ENCODE measurements at places on chromosomes 11 and 22. TPM values are rescaled to one million over a fixed set of nuclear protein-coding genes. Genes with fewer than 3 reads are reported as not detected.

- no peaks in the 10 kb centered on the region for H3K4me1 ChIP-seq
- H3K36me3 ChIP-seq, result no peaks in the 10 kb centered on the region
- DNase-seq, result no peak
- H3K27ac ChIP-seq, result no peak overlapping the region
- H3K27me3 ChIP-seq, result no peaks in the 10 kb centered on the region
Measured at GRCh38 chr11:19551457-19551856, 161.2 kb upstream of the NAV2 start.

DNA sequence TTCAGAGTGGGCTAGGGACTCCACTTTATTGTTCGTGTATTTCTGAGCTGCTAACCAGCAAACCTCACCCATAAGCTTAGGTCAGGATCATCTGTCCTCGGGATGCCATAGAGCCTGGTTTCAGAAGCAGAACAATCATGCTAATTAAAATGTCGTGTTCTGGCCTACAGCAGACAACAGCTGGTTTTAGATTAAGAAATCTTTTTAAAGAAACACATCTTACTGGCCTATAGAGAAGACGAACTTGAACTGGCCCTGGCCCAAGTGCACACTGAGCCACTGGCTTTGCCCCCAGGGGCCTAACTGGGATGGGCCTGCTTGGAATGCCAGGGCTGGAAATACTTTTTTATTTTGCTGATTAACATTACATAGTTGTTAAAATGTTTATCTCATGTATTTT, 63.2 kb downstream of the ALX4 start:
- H3K27ac ChIP-seq, result no peak overlapping the region
- H3K4me1 ChIP-seq, result no peaks in the 10 kb centered on the region
- no peaks in the 10 kb centered on the region for H3K27me3 ChIP-seq
- H3K36me3 ChIP-seq, result peaks cover 30% of the 10 kb centered on the region
- H3K4me3 ChIP-seq, result no peak overlapping the region
- no peak for DNase-seq

The PHETA2 gene
- polyA plus RNA-seq, result 3.6 TPM

The LGALS1 gene
- polyA plus RNA-seq, result 1,719 TPM

- H3K27me3 ChIP-seq, result no peaks in the 10 kb centered on the region
- DNase-seq, result no peak
- H3K36me3 ChIP-seq, result no peaks in the 10 kb centered on the region
- H3K4me3 ChIP-seq, result no peak overlapping the region
- no peak overlapping the region for H3K27ac ChIP-seq
Measured at GRCh38 chr11:29327891-29328290, 688.9 kb downstream of the KCNA4 start.

DNA sequence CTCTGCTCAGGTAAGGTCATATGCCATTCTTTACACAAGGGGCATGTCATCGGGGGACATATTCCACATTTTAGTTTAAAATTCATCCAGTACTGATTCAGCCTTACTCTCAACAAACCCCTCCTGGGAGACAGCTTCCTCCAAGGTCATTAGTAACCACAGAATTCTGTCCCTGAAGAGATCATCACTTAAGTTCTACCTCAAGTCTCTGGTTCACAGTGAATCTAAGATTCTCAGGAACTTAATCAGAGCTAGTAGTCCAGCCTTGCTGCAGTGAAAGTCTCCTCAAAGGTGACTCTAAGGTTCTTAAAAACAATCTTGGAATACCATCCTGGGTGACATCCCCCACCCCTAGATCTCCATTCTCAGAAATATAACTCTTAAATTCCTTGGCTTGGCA, 18.9 kb upstream of the GDPD4 start:
- peaks cover 41% of the 10 kb centered on the region for H3K36me3 ChIP-seq
- H3K27me3 ChIP-seq, result no peaks in the 10 kb centered on the region
- H3K4me3 ChIP-seq, result no peak overlapping the region
- H3K4me1 ChIP-seq, result no peaks in the 10 kb centered on the region
- no peak overlapping the region for H3K27ac ChIP-seq

GRCh38 chr22:29914165-29914564, 31.2 kb downstream of the MTMR3 start:
- no peak for DNase-seq
- H3K36me3 ChIP-seq, result no peaks in the 10 kb centered on the region
- H3K27ac ChIP-seq, result no peak overlapping the region
- peaks cover 11% of the 10 kb centered on the region for H3K4me1 ChIP-seq
- H3K4me3 ChIP-seq, result no peak overlapping the region
- H3K27me3 ChIP-seq, result no peaks in the 10 kb centered on the region

The CD6 gene
- polyA plus RNA-seq, result 0.09 TPM

- no peaks in the 10 kb centered on the region for H3K4me1 ChIP-seq
- H3K27me3 ChIP-seq, result peaks cover 9% of the 10 kb centered on the region
- H3K27ac ChIP-seq, result no peak overlapping the region
Measured at GRCh38 chr22:42319386-42319785, 48.9 kb upstream of the TCF20 start.

DNA sequence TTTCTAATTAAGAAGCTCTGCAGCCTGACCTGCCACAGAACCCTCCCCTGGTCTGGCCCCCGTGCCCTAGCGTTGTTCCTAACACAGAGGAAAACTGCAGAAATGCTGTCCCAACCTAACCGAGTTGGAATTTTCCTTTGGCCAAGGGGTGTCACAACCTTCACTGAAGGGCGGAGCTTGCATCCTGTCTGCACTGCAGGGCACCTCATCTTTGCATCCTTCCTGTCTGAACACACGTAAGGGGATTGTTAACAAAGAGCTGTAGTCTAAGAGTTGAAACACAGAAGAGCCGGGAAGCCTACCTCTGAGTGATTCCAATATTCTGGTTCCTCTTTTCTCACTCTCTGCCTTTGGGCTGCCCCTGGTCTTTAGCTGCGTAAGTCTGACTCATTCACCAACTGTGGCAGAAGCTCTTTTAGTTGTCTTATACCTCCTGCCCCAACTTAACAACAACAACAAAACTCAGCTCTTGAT, 1.6 kb downstream of the DIXDC1 start:
- H3K27me3 ChIP-seq, result no peaks in the 10 kb centered on the region
- H3K36me3 ChIP-seq, result no peaks in the 10 kb centered on the region
- DNase-seq, result peak; percentile 74
- H3K4me1 ChIP-seq, result peaks cover 49% of the 10 kb centered on the region
- H3K27ac ChIP-seq, result no peak overlapping the region

DNA sequence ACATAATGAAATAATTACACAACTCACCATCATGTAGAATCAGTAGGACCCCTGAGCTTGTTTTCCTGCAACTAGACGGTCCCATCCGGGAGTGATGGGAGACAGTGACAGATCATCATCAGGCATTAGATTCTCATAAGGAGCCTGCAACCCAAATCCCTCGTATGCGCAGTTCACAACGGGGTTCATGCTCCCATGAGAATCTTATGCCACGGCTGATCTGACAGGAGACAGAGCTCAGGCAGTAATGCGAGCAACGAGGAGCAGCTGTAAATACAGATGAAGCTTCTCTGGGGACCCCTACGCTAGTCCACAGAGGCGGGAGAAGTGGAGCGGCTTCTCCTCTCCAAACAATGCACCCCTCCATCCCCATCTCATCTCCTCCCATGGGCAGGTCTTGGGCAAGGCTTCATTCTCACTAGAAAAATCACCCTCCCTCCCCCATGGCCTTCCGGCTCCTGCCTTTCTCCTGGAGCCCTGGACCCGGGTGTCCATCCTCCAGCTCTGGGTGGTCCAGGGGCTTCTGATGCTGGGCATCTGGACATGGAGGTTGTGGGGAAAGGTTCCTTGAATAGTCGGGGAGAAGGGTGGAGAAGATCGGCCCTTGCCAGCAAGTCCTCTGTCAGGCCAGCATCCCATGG, 16.2 kb upstream of the RAC2 start:
- H3K4me1 ChIP-seq, result peaks cover 25% of the 10 kb centered on the region
- DNase-seq, result no peak
- no peak overlapping the region for H3K4me3 ChIP-seq

DNA sequence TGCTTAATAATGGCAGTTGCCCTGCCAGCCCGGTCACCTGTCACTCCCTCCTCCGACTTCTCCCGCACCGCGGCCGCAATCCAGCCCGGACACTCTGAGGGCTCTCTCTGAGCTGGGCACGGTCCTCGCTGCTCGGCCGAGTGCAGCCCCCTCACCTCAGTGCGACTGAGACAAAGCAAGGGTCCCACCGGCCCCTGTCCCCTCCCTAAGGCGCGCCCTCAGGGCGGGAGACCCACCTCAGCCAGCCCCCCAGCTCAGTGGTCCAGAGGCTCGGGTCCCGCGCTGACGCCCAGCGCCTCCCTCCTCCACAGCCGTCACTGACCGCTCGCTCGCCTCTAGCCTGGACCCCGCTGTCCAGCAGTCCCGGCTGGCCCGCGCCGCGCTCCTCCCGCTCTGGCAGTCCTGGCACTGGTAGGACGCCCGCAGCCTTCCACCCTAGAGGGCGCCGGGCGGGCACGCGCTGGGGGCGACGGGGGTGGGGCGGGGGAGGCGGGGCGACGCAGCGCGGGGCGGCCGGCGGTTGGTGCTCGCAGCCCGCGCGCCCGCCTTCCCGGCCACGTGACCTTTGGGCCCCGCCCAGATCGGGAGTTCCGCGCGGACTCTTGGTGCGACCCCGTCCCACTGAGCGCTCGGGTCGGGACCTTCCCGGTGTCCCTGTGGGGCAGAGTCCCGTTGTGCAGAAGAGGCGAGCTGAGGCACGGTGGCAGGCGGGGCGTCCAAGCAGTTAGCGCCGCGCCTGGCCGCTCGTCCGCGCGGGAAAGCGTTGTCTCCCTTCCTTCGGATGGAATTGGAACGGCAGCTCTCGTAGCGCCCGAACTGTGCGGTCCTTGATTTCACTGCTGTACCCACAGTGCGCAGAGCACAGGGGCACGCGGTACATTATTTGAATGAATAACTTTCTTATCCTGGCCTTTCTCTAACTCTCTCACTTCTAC, 7.8 kb upstream of the L3MBTL2 start:
- H3K36me3 ChIP-seq, result no peaks in the 10 kb centered on the region
- H3K27me3 ChIP-seq, result no peaks in the 10 kb centered on the region
- H3K27ac ChIP-seq, result no peak overlapping the region
- H3K4me1 ChIP-seq, result peaks cover 26% of the 10 kb centered on the region

DNA sequence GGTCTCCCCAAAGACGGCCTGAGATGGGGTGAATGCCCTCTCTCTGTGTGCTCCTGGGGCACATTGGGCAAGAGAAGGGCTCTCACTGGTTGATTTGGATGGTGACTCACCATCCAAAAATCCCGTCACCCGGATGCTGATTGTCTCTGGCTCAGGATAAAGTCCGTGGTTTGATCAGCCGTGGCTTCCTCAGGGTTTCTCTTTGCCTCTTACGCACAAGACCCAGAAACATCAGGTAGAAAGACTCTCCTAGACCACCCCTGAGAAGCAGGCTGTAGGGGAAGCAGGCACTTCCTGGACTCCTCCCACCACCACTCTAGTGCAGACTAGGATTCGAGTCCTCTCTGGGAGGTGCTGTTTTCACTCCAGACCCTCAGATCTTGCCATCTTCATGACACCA, 176.1 kb upstream of the NCAM1 start:
- no peaks in the 10 kb centered on the region for H3K4me1 ChIP-seq
- H3K36me3 ChIP-seq, result no peaks in the 10 kb centered on the region
- DNase-seq, result no peak
- H3K4me3 ChIP-seq, result no peak overlapping the region
- peaks cover 2% of the 10 kb centered on the region for H3K27me3 ChIP-seq

DNA sequence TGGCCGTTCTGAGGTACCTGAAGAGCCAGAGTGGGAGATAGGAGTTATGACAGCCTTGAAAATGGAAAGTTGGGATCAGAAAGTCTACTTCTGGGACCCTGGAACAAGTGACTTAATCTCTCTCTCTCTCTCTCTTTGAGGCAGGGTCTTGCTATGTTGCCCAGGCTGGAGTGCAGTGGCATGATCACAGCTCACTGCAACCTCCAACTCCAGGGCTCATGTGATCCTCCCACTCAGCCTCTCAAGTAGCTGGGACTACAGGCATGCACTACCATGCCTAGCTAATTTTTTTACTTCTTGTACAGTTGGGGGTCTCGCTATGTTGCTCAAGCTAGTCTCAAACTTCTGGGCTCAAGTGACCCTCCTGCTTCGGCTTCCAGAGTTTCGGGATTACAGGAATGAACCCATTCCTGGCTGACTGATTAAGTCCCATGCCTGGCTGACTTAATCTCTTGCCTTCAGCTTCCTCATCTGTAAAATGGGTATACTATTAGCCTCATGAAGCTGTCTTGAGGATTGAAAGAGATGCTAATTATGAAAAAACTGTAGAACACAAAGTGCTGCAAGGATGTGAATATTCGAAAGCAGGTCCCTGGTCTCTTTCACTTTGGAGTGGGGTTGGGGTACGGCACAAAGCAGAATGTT, 87.7 kb downstream of the UBASH3B start:
- H3K27ac ChIP-seq, result peak overlapping the region; percentile 87
- no peaks in the 10 kb centered on the region for H3K36me3 ChIP-seq
- H3K4me3 ChIP-seq, result no peak overlapping the region

- no peaks in the 10 kb centered on the region for H3K27me3 ChIP-seq
- peaks cover 25% of the 10 kb centered on the region for H3K4me1 ChIP-seq
- no peak overlapping the region for H3K27ac ChIP-seq
- H3K4me3 ChIP-seq, result no peak overlapping the region
- DNase-seq, result peak; percentile 21
Measured at GRCh38 chr11:60080535-60080934, 7.9 kb upstream of the MS4A2 start.

GRCh38 chr11:131823772-131824171, 453.4 kb downstream of the NTM start:
- no peak overlapping the region for H3K4me3 ChIP-seq
- DNase-seq, result no peak
- H3K4me1 ChIP-seq, result peaks cover 60% of the 10 kb centered on the region
- H3K27ac ChIP-seq, result no peak overlapping the region
- no peaks in the 10 kb centered on the region for H3K27me3 ChIP-seq

The CNTN5 gene
- polyA plus RNA-seq, result not detected

The CHADL gene
- 0.27 TPM for polyA plus RNA-seq

GRCh38 chr11:119832202-119832935, 103.4 kb upstream of the NECTIN1 start:
- no peaks in the 10 kb centered on the region for H3K4me1 ChIP-seq
- no peak overlapping the region for H3K4me3 ChIP-seq
- H3K36me3 ChIP-seq, result no peaks in the 10 kb centered on the region
- no peak for DNase-seq
- H3K27me3 ChIP-seq, result peaks cover 3% of the 10 kb centered on the region

The PRR33 gene
- polyA plus RNA-seq, result not detected

GRCh38 chr11:120884154-120885020, 139.5 kb upstream of the TBCEL start:
- H3K4me1 ChIP-seq, result no peaks in the 10 kb centered on the region
- H3K27me3 ChIP-seq, result no peaks in the 10 kb centered on the region
- H3K36me3 ChIP-seq, result no peaks in the 10 kb centered on the region
- H3K27ac ChIP-seq, result no peak overlapping the region
- DNase-seq, result no peak
- no peak overlapping the region for H3K4me3 ChIP-seq

GRCh38 chr11:72767203-72768062, 15.2 kb upstream of the ARAP1 start:
- no peaks in the 10 kb centered on the region for H3K27me3 ChIP-seq
- no peak for DNase-seq
- peaks cover 9% of the 10 kb centered on the region for H3K4me1 ChIP-seq
- H3K4me3 ChIP-seq, result no peak overlapping the region
- H3K27ac ChIP-seq, result no peak overlapping the region

DNA sequence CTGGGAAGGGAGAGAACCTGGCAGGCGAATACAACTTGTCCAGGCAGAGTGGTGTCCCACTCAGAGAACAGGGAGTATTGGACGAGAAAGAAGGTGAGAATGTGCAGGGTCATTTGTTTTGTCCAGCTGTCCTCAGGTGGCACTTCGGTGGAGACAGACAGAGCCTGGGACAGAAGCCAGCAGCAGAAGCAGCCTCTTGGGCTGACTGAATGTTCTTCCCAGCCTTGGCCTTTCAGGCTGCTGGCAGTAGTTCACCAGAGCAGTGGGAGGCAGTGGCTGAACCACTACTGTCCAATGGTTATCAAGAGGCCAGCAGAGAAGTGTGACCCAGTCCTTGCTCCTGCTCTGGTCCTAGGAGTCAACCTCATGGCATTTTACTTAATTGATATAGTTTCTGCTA, 331.1 kb upstream of the NARS2 start:
- H3K4me1 ChIP-seq, result no peaks in the 10 kb centered on the region
- no peak overlapping the region for H3K27ac ChIP-seq
- peaks cover 8% of the 10 kb centered on the region for H3K27me3 ChIP-seq
- H3K4me3 ChIP-seq, result no peak overlapping the region
- H3K36me3 ChIP-seq, result no peaks in the 10 kb centered on the region

The C11orf65 gene
- polyA plus RNA-seq, result not detected
